Renal cortex interstitium (tissue), 15 donors: ENCODE measurements at places on chromosomes 4 and X. TPM values are rescaled to one million over a fixed set of nuclear protein-coding genes. Genes with fewer than 3 reads are reported as not detected.

DNA sequence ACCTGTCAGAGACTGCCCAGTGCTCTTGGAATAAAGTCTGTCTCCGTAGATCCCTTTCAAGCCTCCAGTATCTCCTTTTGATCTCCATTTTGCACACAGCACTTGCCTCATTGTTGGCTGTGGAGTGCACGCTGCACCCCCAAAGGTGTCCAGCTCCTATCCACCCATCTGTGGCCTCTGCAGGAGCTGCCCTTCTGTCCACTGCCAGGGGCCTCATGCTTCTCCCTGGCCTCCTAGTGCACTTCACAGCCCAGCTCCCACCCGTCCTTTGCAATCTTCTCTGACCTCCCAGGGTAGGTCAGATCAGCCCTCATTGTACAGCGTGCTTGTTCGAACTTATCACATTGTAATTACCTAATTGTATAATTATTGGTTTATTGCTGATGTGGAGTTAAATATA, 18.9 kb downstream of the KIT start:
- no peak for DNase-seq

Gene NXF2
- polyA plus RNA-seq = 0.26 TPM

- DNase-seq = no peak
These were observed 123.9 kb downstream of the DCHS2 start for GRCh38 chr4:154367659-154368058.

Gene KDM6A
- polyA plus RNA-seq = 29.2 TPM

DNA sequence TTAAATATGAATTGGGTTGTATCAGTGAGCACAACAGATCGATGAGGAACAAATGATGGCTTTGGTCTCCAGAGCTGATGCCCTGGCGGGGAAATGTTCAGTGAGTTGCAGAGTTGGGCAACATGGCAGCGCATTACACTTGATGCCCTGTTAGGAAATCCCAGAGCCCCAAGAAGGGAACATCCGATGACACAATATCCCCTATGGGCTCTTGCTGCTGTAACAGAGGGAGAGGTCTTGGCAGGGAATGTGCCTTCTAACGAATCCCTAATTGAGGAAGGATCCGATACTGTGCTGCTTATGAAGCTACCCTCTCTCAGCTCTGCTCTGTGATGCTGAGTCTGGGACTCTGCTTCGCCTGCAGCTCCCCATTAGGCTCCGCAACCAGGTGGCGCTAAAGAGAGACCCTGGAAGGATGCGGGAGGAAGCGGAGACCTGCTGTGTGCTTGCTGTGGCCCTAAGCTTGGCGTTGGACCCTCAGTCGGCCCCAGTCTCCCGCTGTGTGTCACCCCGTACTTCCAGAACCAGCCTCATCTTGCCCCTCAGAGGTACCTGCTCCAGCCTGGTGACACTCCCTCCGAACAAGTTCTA, 38.9 kb downstream of the PDHA1 start:
- DNase-seq = peak; percentile 15

Gene SOD3
- polyA plus RNA-seq = 9.7 TPM

Gene LRCH2
- polyA plus RNA-seq = 11.5 TPM

- no peak for DNase-seq
These were observed 209.3 kb downstream of the GPC3 start for GRCh38 chrX:133776072-133776471.

Gene MFAP3L
- 19.0 TPM for polyA plus RNA-seq

Gene PDE5A
- polyA plus RNA-seq = 42.8 TPM

Gene CLTRN
- polyA plus RNA-seq = 17.7 TPM

GRCh38 chr4:664713-665231, 9.3 kb downstream of the ATP5ME start:
- DNase-seq = no peak

GRCh38 chr4:55386840-55387239, 8.9 kb upstream of the TMEM165 start:
- no peak for DNase-seq

GRCh38 chrX:57453901-57454300, 137.9 kb upstream of the ZXDB start:
- DNase-seq = no peak

GRCh38 chr4:71607780-71608677, 175.8 kb downstream of the GC start:
- no peak for DNase-seq

GRCh38 chr4:47493238-47494123, 8.4 kb downstream of the ATP10D start:
- no peak for DNase-seq

DNA sequence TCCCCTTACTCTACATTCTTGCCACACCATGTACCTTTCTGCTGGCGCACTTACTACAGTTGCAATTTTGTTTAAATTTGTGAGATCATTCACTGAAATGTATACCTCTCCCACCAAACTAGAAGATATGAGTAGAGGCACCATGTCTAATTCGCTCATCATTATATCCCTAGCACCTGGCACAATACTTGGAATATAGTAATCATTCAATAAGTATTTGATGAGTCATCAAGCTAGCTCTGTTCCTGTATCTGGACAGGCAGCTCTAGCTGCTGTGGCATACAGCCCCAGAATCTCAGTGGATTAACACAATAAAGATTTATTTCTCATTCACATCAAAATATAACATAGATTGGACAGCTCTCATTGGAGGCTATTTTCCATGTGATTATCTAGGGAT, 245.9 kb downstream of the IDS start:
- no peak for DNase-seq

DNA sequence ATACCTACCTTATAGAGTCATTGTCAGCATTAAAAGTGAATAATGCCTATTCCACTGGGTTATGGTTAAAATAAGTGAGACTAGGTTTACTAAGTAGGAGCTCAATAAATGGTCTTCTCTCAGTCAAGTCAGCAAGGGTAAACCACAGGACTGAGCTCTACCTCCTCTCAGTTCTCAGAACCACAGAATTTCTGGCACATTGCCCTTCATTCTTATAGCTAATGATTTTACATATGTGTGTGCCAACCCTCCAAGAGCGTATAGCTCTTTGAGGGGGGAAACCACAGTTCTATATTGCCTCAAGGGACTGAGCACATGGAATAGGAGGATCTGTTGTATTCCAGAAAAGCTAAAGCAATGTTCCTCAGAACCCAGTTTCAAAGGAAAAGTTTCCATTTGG, 124.8 kb downstream of the ATG4A start:
- DNase-seq = no peak

DNA sequence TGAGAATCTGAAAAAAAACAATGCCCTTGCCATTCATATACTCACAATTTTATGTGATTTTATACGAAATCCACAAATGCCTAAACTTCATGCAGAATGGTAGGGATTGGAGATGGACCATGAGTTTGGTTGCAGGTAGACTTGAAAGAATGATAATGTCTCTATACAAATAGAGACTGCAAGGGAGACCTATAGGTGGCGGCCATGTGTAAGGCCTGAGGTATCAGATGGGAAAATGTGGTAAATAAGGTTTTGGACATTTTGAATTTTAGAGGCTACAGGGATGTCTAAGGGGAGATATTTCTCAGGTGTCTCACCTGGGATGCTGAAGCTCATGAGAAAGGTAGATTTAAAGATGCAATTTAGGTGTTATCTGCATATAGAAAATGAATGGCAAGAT, 78.0 kb downstream of the GABRB1 start:
- DNase-seq = no peak

Gene ADH4
- polyA plus RNA-seq = 1.2 TPM

- no peak for DNase-seq
These were observed 10.7 kb upstream of the SPCS3 start for GRCh38 chr4:176309046-176309445.

DNA sequence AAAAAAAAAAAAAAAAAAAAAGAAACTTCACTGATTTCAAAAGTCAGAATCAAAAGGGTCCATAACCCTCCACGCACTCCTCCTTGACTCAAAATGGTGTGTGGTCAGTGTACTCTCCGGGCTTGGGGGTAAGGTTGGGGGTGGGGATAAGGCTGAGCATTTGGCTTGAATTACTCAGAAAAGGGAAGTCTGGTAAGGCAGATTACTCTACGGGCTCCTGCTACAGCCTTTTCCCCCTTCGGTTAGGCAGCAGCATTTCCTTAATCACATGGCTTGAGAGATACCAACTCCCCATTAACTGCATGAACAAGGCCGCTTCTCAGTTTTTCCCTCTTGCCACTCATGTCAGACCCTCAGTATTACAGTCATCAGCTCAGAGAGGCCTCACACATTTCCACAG, 135.4 kb upstream of the DUSP21 start:
- DNase-seq = no peak

- DNase-seq = no peak
These were observed 53.6 kb downstream of the USP53 start for GRCh38 chr4:119266153-119266552.

GRCh38 chrX:94454606-94455005, 780.6 kb downstream of the FAM133A start:
- DNase-seq = no peak

GRCh38 chrX:22760513-22761057, 239.2 kb upstream of the DDX53 start:
- DNase-seq = no peak

DNA sequence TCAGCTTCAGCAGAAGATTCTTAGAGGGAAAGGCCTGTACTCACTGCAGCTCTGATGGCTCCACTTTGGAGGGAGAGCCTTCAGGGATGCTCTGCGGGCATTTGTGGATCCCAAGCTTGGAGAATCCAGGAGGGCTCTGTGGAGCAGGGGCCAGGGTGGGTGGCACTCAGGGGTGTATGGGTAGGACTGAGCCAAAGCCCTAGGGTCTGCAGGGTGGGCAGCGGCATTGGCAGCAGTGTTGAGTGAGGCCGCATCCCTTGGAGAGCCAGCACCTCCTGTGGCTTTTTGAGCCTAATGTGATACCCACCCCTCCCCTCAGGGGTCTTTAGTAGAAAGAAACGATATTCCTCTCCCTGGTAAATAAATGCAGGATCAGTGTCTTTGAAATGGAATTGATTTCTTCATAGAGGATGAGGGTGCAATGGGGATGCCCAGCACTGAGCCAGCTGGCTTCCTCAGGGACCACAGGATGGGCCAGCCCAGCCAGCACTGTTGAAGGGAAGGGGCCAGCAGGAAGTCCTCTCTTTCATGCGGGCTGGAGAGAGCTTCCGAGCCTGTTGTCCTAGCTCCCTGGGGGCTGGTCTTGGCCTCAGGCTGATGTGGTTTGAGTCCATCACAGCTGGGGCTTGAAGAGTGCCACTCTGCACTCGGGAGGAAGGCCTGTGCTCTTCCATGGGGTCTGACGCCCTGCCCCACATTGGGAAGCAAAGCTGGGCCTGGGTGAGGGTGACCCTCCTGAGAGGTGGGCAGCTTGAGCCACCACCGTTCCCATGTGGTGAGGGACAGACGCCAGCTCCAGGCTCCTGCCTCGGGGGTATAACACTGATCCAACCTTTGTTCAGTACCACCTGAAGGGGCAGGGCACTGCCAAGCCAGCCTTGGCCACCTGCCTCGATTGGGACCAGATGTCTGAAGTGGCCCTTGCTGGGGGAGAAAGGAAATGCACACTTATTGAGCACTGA, 49.5 kb downstream of the PSAPL1 start:
- no peak for DNase-seq

GRCh38 chr4:172630280-172630679, 538.3 kb upstream of the GALNT7 start:
- DNase-seq = no peak

Gene IQCM
- polyA plus RNA-seq = not detected

DNA sequence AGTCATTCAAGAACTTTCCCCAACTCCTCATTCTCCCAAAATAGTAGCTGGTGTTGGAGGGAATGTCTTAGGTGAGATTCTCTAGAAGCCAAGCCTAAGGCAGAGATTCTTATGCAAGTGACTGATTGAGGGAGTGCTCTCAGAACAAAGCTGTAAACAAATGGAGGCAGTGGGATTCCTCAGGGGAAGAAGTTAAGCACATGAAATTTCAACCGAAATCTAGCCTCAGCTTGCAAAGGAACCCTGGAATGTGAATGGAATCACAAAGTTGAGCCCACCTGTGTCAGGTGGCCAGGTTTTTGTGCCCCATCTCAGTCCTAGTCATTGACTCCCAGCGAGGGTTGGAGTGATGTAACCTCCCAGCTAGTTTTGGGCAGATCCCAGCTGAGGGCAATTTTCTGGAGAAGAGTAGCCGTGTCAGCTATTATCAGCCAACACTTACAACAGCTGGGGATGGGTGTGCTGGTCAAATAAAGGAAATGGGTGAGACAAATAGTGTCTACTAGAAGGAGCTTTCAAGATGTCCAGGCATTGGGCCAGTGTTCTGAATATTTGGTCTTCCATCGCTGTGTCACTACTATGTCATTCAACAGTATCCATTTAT, 29.7 kb upstream of the FGF2 start:
- no peak for DNase-seq

DNA sequence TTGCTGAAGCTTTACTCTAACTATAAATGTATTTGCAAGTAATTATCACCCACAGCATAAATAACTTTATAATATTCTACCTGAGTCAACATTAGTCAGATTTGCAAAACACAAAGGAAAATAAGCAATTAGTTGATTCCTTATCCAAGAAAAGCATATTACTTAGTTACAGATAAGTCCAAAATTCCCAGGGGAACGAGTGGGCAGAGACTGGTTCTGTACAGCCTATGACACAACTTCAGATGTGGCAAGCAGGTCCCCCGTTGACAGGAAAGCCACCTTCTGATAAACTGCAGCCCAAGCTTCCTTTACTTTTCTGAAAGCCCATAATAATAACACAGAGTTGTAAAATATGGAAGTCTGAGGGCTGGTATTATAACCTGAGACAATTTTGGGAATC, 62.4 kb upstream of the NDP start:
- DNase-seq = no peak

Gene GALNT7
- 38.2 TPM for polyA plus RNA-seq

Gene GLRA2
- polyA plus RNA-seq = 0.37 TPM

Gene AADAT
- 25.0 TPM for polyA plus RNA-seq

Gene SRPK3
- polyA plus RNA-seq = 1.9 TPM

GRCh38 chrX:153884136-153884535, 1.8 kb downstream of the L1CAM start:
- DNase-seq = no peak

DNA sequence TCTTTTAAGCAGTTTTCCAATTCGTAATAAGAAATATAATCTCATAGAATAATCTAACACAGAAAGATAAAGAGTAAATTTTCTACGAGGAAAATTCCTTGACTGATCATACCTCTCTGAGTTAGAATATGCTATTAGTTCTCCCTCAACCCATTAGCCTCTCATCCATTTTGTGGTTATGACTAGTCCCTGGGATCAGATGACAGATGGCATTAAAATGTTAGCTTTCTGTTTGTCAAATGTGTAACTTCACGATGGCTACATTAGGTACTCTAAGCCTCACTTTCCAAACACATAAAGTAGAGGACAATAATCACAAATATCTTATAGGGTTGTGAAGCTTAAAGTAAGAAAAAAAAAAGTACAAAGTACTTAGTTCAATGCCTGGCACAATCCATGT, 112.2 kb downstream of the ZAR1 start:
- DNase-seq = no peak

Gene KCNE5
- polyA plus RNA-seq = 5.1 TPM

Gene MAPK10
- 68.5 TPM for polyA plus RNA-seq

Gene MAGIX
- 2.7 TPM for polyA plus RNA-seq

GRCh38 chrX:115372152-115372551, 82.6 kb downstream of the LUZP4 start:
- DNase-seq = no peak

GRCh38 chr4:4945021-4945420, 74.2 kb downstream of the CYTL1 start:
- no peak for DNase-seq
